ENCODE measurements at places on chromosomes 3 and 15.

GRCh38 chr15:39459548-39459947 lies 121.3 kb upstream of the THBS1 start:
- DNase-seq: no peak

GRCh38 chr3:160780245-160780644 lies 24.2 kb downstream of the PPM1L start:
- DNase-seq: no peak

DNA sequence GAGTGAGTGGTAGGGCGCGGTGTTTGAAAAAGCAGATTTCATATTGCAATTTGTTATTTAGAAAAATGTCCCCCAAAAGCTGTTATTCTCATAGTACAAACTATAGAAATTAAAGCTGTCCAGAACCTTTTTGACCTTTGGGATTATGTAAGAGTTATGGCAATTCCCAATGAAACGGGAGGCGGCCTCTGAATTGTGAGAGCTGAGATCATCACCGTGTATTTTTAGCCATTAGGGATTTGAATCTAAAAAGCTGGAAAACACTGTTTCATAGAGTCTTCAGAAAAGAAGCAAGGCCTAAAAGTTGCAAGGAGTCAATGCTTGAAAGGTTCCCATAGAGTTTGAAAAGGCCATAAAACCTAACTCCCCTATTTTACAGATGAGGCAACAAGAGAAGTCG lies 38.6 kb upstream of the SLC25A26 start:
- DNase-seq: no peak

DNA sequence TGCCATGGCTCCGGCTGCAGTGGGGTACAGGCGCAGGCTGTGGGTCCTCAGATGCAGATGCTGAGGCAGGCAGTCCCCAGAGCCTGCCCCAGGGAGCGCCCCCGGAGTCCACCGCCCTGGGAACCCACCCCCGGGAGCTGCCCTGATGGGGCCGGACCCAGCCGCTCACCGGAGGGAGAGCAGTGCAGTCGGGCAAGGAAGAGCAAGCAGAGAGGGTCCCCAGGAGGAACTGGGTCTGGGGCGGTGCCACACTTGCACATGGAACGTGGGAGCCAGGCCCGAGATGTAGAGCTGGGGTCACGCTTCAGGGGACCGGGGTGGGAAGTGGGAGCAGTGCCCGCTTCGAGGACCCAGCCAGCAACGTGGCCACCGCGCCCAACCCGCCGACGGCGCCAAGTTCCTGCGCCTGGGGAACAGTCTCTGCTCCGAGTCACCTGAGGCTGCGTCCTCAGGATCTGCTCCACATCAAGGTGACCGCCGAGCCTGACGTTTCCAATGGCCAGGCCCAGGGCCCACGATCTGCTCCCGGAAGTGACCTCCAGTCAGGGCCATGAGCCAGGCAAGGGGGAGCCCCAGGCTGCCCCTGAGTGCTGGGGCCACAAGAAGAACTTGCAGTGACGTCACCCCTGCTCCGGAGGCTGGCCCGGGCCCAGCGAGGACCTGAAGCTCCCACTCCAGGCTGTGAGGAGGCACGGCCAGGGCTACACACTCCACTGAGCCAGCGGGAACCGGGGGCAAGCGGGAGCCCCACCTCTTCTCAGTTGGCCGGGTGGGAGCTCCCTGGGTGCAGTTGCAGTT lies 27.0 kb upstream of the TFG start:
- no peak for DNase-seq

GRCh38 chr3:81645248-81645647 lies 116.2 kb downstream of the GBE1 start:
- no peak for DNase-seq

- no peak for DNase-seq
Observed at GRCh38 chr3:149245738-149246451, 24.3 kb upstream of the CP start.

- DNase-seq: no peak
Observed at GRCh38 chr3:58497097-58497496, 5.2 kb downstream of the KCTD6 start.

DNA sequence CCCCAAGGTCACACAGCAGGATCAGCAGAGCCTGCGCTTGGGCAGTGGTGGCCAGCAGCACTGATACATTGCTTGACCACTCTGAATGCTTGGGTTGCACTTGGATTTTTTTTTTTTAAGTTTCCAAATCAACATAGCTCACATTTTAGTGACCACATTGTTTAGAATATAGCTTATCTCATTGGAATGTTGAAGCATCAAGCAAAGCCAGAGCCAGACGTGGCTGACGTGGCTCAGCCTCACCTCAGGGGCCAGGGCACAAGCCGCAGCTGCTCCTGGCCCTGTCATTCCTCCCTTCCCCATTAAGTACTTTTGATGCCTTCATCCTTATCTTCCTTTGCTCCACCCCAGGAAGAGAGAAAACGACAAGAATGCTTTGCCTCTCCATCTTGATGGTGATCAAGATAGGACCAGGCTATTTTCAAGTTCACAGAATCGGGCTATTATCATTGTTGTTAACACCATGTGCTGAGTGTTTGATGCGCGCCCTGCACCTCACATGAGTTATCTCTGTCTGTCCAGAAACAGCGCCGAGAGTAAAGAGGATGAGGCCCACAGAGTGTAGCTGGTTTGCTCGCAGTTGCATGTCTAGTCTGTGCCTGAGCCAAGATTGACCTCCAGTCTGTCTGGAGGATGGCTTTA lies 75.8 kb downstream of the AAGAB start:
- DNase-seq: no peak

- DNase-seq: no peak
Observed at GRCh38 chr15:67196672-67197363, 57.6 kb downstream of the AAGAB start.

DNA sequence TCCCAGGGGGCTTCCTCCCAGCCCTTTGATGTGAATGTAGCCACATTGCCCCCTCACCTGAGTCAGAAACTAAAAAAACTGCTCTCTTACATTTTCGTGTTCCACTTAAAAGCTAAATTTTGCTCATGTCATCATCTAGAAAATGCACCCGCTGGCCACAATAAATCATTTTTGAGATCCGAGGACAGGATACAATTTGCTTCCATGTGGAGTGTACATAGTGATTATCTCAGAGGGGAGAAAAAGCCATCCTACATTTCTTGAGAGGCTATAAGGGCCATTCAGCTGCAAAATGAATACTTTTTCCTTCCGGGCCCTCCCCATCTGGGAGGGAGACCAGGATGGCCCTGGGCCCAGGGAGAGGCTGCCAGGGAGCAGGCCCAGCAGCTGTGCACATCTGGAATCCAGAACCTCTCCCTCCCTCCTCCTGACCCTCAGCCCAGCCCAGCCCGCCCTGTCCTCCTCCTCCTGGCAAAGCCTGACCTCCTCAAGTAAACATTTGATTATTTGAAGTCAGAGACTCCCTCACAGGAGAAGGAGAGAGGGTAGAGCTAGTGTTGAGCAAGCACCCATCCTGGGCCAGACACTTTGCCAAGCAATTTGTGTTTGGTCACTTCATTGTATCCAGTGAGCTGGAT lies 59.1 kb downstream of the CORO2B start:
- DNase-seq: no peak

GRCh38 chr15:74196175-74196574 lies 6.4 kb downstream of the STRA6 start:
- DNase-seq: no peak

DNA sequence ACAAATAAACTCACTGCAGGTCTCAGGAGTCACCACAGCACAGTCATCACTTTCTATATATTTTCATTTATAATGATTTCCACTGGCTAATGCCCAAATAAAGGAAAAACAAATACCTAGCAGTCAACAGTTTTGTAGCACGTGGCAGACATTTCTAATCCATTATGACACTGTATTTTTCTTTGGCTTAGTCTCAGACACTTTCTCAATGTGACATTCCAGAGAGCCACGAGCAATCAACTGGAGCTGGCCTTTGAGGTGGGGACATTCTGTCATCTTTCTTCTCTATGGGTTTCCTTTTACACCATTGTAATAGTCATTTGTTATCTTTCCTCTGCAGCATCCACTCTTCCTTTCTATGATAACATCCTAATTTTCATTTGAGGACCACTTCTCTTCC lies 119.7 kb downstream of the WNT5A start:
- DNase-seq: no peak

- DNase-seq: no peak
Observed at GRCh38 chr3:150094150-150094933, 123.6 kb upstream of the PFN2 start.

GRCh38 chr15:62994439-62994838 lies 48.1 kb upstream of the TPM1 start:
- no peak for DNase-seq

- DNase-seq: no peak
Observed at GRCh38 chr3:33994568-33994967, 196.1 kb downstream of the PDCD6IP start.

DNA sequence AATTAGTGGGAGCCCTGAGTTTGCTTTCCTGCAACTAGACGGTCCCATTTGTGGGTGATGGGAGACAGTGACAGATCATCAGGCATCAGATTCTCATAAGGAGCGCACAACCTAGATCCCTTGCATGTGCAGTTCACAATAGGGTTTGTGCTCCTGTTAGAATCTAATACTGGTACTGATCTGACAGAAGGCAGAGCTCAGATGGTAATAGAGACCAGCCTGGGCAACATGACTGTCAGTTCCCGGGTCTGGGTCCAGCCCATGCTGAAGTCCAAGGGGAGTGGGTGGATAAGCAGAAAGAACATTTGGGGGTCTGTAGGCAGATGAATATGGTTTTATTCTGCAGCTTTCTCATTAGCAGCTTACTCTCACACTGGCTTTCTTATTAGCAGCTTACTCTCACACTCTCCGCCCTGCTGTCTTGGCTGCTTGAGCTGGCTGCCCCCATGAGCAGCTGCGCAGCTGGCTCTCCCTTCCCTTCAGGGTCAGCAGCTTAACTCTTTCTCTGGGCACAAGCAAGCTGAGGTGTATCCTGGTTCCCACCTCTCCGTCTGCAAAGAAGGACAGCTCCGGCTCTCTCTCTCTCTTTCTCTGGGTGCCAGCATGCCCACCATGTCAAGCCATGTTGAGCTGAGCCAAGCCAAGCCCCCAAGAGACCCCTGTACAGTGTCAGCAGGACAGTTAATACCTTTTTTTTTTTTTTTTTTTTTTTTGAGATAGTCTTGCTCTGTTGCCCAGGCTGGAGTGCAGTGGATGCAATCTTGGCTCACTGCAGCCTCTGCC lies 46.5 kb downstream of the KLHDC8B start:
- no peak for DNase-seq

GRCh38 chr15:67779549-67780111 lies 45.7 kb upstream of the SKOR1 start:
- no peak for DNase-seq

DNA sequence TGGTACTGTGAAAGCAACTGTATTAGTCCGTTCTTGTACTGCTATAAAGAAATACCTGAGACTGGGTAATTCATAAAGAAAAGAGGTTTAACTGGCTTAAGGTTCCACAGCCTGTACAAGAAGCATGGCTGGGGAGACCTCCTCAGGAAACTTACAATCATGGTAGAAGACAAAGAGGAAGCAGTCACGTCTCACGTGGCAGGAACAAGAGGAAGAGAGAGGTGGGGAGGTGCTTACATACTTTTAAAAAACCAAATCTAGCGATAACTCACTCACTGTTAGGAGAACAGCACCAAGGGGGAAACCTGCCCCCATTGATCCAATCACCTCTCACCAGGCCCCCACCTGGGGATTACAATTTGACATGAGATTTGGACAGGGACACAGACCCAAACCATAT lies 48.9 kb downstream of the IQGAP1 start:
- DNase-seq: no peak

- DNase-seq: no peak
Observed at GRCh38 chr15:47194718-47195117, 522.6 kb upstream of the SEMA6D start.

GRCh38 chr15:29138260-29138659 lies 131.4 kb downstream of the NSMCE3 start:
- no peak for DNase-seq

GRCh38 chr15:43238671-43239131 lies 17.9 kb upstream of the EPB42 start:
- no peak for DNase-seq

DNA sequence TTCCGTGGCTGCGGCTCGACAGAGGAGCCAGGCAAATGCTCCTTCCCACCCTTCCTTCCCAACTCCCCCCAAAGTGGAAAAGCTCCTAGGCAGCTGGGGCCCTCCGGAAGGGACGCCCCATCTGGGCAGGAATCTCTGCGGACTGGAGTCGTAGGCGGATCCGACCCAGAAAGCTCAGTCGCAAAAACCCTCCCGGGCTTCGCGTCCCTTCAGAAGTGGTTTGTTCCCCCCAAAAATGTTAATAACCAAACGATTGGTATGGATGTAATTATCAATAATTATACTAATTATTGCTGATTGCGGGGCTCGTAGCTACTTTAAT lies 3.8 kb downstream of the RNU6-1 start:
- DNase-seq: no peak

DNA sequence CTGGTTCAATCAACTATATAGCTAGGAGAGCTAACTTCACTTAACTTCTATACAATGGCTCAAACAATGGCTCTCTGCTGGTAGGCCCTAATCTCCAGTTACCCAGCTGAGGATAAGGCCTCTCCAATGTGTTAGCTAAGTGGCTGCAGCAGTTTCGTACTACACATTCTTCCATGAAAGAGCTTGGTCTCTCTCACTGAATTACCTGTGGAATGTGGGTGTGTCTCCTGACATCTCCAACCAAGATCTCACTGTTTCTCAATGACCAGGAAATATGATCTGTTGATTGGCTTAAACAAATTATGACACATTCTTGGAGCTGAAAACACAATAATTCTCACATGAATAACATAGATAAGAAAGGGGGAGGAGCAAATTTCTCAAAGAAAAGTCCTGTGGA lies 169.8 kb upstream of the ROBO1 start:
- DNase-seq: no peak

DNA sequence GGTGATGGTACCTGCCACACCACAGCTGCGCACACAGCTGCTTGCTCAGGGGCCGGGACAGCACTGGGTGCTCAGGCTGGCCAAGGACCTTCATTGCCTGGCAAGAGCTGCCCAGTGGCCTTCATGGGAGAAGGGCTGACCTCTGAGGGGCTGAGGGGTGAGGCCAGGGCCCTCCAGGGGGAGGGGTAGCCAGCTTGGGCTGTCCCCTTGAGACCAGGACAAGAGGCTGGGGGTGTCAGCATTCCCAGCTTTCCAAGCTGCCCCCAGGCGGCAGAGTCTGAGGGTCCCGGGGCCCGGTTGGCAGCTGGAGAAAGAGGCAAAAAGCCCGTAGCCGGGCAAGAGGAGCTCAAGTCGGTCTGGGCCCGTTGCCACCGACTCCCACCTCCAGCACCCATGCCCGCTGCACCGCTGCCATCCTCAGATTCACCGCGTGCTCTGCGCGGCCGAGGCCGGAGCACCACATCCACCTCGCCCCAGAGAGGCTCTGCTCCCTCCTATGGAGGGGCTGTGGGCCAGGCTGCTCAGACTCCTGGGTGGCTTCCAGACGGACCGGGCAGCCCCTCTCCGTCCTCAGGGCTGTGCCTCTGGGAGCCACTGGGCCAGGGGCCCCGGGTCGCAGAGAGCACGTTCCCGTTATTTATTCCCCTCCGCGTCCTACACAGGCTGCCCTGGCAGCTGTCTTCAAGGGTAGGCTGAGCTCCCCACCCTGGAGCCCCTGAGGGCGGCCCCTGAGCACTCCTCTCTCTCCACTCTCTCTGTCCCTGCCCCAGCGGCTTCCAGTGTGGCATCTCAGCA lies 51.5 kb downstream of the PLXNA1 start:
- DNase-seq: no peak

- DNase-seq: no peak
Observed at GRCh38 chr3:179398574-179399231, 51.2 kb downstream of the MFN1 start.

- DNase-seq: no peak
Observed at GRCh38 chr3:196624907-196625306, 14.6 kb upstream of the NRROS start.

- DNase-seq: no peak
Observed at GRCh38 chr15:84905016-84905916, 20.8 kb downstream of the SLC28A1 start.
